ENCODE measurements at places on chromosomes 1 and 21.

GRCh38 chr1:50369830-50370229, 53.4 kb downstream of the DMRTA2 start:
- no peak for DNase-seq

- DNase-seq = no peak
Measured at GRCh38 chr1:208318150-208318734, 74.1 kb upstream of the PLXNA2 start.

DNA sequence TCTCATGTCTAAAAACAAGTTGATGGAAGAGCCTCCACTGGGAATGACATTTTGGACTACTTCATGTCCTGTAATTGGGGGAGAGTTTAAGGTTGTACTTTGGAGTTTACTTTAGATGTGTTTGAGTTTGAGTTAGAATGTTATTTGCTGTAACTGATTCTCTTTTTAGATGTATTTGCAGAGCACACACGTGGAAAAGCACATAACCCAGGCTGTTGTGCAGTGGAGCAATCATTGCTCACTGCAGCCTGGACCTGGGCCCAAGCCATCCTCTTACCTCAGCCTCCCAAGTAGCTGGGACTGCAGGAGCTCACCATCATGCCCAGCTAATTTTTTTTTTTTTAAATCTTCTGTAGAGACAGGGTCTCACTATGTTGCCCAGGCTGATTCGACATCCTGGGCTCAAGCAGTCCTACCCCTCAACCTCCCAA, 36.7 kb upstream of the SH3D21 start:
- no peak for DNase-seq

- DNase-seq = no peak
Measured at GRCh38 chr1:199313444-199313843, 674.6 kb downstream of the PTPRC start.

GRCh38 chr1:43688594-43689000, 18.7 kb upstream of the ST3GAL3 start:
- DNase-seq = no peak

DNA sequence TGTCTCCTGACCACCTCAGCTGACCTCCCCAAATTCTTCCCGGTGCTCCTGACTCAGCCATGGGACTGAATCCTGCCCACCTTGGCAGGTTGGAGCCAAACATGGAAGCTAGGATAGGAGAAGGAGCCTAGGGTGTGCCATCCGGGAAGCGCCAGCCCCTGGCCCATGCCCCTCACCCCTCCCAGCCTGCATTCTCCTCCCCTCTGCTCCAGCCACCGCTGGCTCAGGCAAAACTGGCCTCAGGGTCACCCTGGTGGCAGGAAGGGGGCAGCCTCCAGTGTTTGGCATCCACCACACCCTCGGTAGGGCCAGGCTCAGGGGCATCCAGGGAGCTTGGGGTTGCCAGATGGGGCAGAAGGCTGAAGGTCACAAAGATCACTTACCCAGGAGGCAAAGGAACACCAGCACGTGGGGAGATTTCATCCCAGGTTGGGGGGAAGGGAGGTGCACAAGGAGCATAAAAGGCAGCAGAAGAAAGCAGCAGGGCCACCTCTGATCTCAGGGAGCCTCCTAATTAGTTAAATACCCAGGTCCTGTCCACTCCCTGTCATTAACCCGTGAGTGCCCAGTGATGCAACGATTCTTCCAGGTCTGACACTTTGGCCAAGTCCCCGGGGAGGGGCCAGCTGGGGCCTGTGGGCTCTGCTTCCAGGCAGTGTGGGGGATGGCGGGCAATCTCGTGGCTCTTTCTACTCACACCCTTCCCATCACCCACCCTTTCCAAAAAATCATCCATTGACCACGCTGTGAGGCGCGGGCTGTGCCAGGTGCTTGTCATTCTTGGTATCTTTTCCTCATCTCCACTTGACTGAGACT, at the start of gene PLA2G2E:
PLA2G2E (minus strand) TSS at position 481 of the 816 bp plus-strand sequence; CDS start at position 423, 58 bp downstream.
- DNase-seq = no peak

DNA sequence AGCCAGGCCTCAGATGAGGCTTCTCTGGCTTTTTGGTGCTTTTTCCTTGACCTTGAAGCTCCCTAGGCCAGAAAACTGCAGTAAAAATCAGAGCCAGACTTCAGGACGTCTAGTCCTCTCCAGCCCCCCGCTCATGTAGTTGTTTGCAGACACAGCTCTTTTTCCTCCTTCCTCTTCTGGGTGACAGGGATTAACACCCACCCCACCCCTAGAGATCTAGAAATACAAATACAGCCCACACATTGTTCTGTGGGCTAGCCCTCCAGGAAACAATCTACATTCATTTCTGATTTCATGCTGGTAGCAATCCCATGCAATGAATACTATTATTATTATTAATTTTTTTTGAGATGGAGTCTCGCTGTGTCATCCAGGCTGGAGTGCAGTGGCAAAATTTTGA, 9.9 kb upstream of the CLSTN1 start:
- no peak for DNase-seq

Data from esophagus squamous epithelium (tissue), 5 donors.